ENCODE measurements at places on chromosomes 12 and 14. TPM values are rescaled to one million over a fixed set of nuclear protein-coding genes. Genes with fewer than 3 reads are reported as not detected.

GRCh38 chr14:24881116-24881893, 168.6 kb downstream of the STXBP6 start:
- no peak for DNase-seq

DNA sequence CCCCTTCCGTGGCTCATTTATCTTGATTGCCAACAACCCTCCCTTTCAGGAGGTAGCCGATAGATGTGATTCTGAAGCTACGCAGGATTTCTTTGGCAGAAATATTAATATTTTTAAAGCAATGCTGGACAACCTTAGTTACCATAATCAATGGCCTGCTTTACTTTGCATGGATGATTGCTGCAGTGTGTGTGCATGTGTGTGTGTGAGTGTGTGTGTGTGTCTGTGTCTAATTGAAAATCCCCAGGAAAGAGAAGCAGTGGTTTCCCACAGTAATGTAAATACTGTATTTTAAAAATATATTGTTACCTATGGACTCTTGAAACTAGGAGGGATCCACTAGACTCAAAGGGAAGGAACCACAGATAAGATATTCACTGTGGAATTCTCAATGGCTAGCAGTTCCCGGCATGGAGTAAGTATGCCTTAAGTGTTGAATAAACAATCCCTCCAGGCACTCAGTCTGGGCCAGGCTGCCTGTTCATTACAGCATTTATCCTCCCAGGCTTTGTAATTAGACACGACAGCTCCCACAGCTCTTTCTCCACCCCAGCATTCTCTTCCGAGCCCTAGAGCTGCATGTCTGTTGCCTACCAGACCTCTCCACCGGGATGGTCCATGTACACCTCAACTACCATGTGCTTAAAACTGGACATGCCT, 22.5 kb upstream of the C14orf132 start:
- DNase-seq, result no peak

GRCh38 chr14:67680121-67680602, 5.7 kb upstream of the VTI1B start:
- peak; percentile 54 for DNase-seq

GRCh38 chr14:73829526-73830431, 21.9 kb upstream of the PTGR2 start:
- DNase-seq, result peak; percentile 56

- DNase-seq, result no peak
Observed at GRCh38 chr12:66244446-66244845, 55.4 kb downstream of the IRAK3 start.

The PAPOLA gene
- 163 TPM for total RNA-seq

The MIP gene
- total RNA-seq, result not detected

The DEGS2 gene
- total RNA-seq, result 0.39 TPM

The NCOR2 gene
- 99.9 TPM for total RNA-seq

The HOTAIR gene
- not detected for total RNA-seq

The MLXIP gene
- 38.8 TPM for total RNA-seq

The SNRNP35 gene
- total RNA-seq, result 24.1 TPM

The AKAP5 gene
- 1.9 TPM for total RNA-seq
